Left renal cortex interstitium (tissue), 4 donors: ENCODE measurements at places on chromosomes 6 and 20.

- DNase-seq: no peak
These were observed 6.6 kb downstream of the B4GALT5 start for GRCh38 chr20:49707118-49707517.

- no peak for DNase-seq
These were observed 555.5 kb downstream of the UTRN start for GRCh38 chr6:144840619-144841018.

GRCh38 chr6:85278466-85279035 is 171.3 kb upstream of the NT5E start:
- DNase-seq: no peak

GRCh38 chr6:84403545-84403944 is 176.1 kb upstream of the CEP162 start:
- DNase-seq: no peak

DNA sequence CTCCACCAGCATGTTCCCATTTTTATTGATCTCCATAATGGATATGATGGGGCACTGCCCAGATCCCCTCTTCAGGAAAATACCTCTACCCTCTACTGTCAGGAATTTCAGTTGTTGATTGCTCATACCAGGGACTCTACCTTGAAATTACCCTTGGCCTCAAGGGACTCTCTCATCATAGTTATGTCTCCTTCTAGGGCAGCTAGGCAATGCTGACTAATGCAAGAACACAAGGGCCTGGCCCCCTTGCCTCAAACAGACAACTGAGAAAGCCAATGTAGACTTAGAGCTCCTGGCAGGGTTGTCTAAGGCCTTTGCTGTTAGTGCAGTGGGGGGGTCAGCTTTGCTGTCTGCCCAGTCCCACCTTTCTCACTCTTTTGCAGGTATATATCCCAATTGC is 493.1 kb downstream of the BTBD3 start:
- no peak for DNase-seq

DNA sequence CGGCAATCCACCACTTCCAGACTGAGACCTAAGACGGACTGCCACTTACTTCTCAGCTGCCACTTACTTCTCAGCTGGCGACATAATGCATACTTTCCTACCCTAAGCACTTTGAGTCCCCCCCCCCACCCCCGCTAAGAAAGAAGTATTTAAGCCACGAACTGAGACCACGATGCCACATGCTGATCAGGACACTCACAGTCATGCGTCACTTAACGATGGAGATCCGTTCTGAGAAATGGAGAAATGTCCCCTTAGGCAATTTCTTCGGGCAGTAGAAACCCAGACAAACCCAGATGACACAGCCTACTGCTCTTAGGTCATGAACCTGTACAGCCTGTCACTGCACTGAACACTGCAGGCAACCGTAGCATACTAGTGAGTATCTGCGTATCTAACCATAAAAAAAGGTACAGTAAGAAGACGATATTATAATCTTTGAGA is 690 bp downstream of the IFNGR1 start:
- peak; percentile 30 for DNase-seq

DNA sequence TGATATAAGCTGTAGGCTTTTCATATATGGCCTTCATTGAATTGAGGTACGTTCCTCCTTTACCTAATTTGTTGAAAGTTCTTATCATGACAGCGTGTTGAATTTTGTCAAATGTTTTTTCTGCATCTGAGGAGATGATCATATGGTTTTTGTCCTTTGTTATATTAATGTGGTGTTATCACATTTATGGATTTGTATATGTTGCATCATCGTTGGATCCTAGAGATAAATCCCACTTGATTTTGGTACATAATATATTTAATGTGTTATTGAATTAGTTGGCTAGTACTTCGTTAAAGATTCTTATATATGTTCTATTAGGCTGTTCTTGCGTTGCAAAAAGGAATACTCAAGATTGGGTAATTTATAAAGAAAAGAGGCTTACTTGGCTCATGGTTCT is 8.6 kb upstream of the WFDC9 start:
- DNase-seq: no peak

DNA sequence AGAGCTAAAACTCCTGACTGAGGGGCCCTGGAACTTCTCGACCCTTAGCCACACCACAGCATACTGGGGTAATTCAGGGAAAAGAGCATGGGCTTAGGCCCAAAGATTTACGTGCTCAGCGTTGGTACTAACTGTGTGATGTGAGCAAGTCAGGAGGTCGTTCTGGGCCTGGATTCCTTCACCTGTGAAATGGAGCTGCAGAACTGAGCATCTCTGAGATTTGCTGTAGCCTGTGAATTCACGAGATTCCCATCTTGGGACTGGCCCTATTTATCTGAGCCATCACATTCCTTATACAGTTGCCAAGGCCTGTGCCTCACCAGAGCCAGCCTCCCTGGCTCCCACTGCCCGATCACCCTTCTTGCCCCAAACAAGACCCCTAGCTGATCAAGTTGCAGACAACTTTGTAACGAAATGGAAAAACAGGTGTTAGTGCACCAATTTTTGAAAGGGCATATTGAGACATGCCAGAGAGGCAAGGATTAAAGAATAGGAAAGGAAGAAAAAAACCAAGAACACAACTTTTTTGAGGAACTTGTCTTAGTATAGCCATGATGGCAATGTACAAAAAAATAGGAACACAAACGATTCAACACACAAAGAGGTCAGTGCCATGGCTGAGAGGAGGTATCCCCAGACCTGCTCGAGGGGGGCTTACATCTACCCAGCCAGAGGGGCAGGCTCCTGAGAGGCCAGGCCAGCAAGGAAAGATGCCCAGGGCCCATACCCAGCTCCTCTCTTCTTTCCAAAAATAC is 323.0 kb upstream of the JARID2 start:
- no peak for DNase-seq

DNA sequence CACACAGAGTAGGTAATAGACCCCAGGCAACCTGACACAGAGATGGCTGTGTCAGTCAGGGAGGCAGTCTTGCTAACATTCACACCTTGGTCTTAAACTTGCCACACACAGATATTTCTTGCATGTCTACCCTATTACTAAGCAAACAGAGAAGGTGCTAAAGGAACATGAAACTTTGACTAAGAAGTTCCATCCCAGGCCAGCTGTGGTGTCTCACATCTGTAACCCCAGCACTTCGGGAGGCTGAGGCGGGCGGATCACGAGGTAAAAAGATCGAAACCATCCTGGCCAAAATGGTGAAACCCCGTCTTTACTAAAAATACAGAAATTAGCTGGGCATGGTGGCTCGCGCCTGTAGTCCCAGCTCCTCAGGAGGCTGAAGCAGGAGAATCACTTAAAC is 222.4 kb upstream of the JARID2 start:
- no peak for DNase-seq

DNA sequence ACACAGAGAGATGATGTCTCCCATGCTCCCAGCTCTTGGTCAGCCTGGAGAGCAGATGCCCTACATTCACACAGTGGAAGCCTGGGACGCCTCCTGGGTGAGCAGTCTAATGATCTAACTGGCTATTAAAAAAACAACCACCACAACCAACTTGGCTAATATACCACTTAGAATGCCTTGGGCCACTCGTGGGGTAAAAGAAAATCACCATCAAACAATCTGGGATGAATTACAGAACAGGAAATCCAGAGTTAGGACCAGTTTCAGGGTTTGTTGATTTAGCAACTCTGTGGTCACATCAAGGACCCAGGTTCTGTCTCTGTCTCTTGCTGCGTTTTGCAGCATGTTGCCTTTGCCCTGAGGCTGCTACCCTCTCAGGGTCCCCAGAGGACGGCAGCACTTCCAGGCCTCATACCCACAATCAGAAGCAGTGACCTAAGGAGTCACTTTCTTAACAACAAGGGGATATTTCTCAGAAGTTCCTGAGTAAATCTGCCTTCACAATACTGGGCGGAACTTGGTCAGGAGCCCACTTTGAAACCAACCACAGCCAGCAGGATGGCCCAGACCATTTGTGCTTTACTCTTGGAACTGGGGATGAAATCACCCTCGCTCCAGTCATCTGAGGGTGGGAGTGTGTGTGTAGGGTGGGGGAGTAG is 118.7 kb downstream of the CLIC5 start:
- no peak for DNase-seq
